ENCODE measurements at places on chromosomes 3 and 15. TPM values are rescaled to one million over a fixed set of nuclear protein-coding genes. Genes with fewer than 3 reads are reported as not detected.

LIPH gene
- 0.65 TPM for total RNA-seq

ZIC1 gene
- total RNA-seq = not detected

ROBO2 gene
- total RNA-seq = not detected

STRIT1 gene
- not detected for total RNA-seq

SRGAP3 gene
- total RNA-seq = 0.97 TPM
